Uterus (tissue), 4 donors: ENCODE measurements at places on chromosomes 3 and 15. TPM values are rescaled to one million over a fixed set of nuclear protein-coding genes. Genes with fewer than 3 reads are reported as not detected.
A peak's percentile ranks its signal among the peaks of the same experiment; 100 is the strongest.

DNA sequence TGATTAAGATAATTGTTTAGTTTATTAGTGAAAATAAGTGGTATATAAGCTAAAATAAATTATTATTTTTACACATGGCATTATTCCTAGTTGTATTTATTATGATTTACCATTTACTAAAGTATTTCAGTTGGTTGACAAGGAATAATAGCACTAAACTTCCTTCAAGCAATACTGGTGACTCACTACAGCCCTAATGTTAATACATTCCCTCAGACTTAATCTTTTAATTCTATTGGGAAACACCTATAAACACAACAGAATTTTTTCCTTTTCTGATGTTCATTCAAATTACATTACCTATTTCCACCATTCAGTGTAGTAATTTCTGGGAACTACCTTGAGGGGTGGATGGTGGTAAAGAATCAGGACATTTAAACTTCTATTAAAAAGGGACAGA, 264.0 kb downstream of the TIGIT start:
- DNase-seq, result no peak
- no peak overlapping the region for H3K4me3 ChIP-seq
- H3K36me3 ChIP-seq, result no peaks in the 10 kb centered on the region
- H3K27ac ChIP-seq, result no peak overlapping the region
- H3K4me1 ChIP-seq, result peaks cover 9% of the 10 kb centered on the region

DNA sequence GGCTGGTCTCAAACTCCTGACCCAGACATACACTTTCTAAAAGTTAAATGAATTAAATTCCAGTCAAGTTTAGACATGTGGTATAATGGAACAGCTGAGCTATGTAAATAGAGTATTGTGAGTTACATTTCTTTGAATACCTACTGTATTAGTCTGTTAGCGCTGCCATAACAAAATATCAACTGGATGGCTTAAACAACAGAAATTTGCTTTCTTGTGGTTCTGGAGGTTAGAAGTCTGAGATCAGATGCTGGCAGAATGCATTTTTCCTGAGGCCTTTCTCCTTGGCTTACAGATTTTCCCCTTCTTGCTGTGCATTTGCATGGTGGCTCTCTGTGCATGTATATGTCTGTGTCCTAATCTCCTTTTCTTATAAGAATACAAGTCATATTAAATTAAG, 101.5 kb upstream of the TGFBR2 start:
- no peaks in the 10 kb centered on the region for H3K4me1 ChIP-seq
- H3K36me3 ChIP-seq, result no peaks in the 10 kb centered on the region
- no peaks in the 10 kb centered on the region for H3K27me3 ChIP-seq

DNA sequence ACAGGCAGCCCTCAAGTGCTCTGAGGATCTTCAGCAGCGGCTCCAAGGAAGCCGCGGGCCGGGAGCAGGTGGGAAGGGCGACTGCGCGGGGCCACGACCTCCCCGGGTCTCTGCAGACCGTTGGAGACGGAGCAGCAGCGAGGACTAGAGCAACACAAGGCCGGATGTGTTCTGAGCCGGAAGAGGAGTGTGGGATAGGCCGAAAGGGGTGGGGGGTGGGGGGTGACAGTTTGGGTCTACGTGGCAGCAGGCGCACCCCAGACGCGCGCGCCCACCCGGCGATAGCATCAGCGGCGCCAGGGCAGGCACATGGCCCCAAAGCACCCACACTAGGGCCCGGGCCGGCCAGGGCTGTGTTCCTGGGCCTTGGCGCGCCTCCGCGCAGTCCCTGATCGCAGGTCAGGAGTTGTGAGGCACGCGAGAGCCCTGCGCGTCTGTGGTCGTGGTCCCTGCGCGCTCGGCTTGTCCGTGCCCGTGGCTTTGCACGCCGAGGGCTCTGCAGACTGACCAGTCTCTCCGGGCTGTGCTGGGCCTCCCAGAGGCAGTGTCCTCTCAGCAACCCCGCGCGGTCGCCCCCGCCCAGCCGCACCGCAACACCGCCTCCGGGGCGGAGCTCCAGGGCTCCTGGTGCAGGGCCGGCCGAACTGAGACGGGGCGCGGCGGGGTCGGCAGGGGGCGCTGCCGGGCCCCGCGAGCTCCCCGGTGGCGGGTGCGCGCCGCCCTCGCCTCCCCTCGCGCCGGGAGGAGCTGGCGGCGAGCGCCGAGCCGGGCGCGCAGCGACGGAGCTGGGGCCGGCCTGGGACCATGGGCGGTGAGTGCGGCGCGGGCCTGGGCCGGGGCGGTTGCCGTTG, at the start of gene PXYLP1:
PXYLP1 (plus strand) TSS at position 725 of the 851 bp plus-strand sequence. CDS start 28,351 bp downstream, outside the sequence.
- H3K4me1 ChIP-seq, result no peaks in the 10 kb centered on the region
- H3K27ac ChIP-seq, result peak within 1 kb of the TSS; percentile 92
- H3K36me3 ChIP-seq, result no peaks in the 10 kb centered on the region
- H3K4me3 ChIP-seq, result peak within 1 kb of the TSS; percentile 68

GRCh38 chr15:42031198-42031915, 10.5 kb upstream of the PLA2G4E start:
- H3K4me1 ChIP-seq, result no peaks in the 10 kb centered on the region
- no peaks in the 10 kb centered on the region for H3K27me3 ChIP-seq
- H3K36me3 ChIP-seq, result no peaks in the 10 kb centered on the region
- no peak overlapping the region for H3K27ac ChIP-seq
- no peak for DNase-seq

The EPHB3 gene
- 70.2 TPM for total RNA-seq

DNA sequence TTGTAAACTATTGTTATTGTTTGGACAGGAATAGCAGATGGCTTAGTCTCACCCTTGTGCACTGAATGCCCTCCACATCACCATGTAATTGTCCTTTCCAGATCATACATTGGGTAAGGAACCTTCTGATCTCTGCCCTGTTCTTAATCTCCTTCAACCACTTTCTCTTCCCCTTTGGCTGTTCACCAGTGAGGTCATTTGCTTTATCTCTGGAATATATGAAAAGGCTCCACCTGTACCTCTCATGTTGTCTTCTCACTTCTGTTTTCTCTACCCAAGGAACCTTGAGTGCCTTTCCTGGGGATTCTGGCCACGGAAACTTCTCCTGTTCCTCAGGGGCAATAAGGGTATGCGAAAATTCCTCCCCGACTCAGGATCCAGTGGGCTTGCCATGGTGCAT, 28.5 kb downstream of the MCTP2 start:
- H3K27ac ChIP-seq, result no peak overlapping the region
- H3K36me3 ChIP-seq, result no peaks in the 10 kb centered on the region
- no peaks in the 10 kb centered on the region for H3K27me3 ChIP-seq
- DNase-seq, result no peak

DNA sequence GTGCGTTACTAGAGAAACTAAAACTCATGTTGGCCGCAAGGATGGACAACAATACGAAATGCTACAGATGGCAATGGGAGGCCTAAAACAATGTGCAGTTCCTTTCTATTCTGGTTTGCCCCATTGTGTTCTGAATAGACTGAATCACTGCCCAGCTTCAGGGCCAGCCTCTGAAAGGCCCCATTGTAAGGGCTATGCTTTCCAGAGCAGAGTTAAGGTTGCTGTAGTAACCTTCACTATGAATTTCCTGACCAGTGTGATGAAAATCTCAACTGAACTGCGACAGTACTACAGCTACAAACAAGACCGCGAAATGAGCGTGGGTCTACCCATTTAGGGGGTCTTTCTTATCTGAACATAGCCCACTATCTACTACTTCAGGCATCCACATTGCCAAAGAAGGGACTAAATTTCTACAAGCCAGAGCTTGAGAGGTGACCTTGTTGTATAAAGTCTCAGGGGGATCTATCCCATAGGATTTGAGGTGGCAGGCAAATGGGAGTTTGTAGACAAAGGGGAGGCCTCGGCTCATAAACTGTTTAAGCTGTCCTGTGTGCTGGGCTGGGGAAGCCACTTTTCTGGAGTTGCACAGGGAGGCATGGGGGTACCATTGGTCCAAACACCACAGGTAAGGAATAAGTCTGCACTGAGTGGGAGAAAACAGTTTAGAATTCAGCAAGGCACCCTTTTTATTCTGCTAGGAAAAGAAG, 80.1 kb downstream of the MYO1E start:
- H3K4me1 ChIP-seq, result peaks cover 8% of the 10 kb centered on the region
- H3K27me3 ChIP-seq, result no peaks in the 10 kb centered on the region
- no peak overlapping the region for H3K4me3 ChIP-seq

DNA sequence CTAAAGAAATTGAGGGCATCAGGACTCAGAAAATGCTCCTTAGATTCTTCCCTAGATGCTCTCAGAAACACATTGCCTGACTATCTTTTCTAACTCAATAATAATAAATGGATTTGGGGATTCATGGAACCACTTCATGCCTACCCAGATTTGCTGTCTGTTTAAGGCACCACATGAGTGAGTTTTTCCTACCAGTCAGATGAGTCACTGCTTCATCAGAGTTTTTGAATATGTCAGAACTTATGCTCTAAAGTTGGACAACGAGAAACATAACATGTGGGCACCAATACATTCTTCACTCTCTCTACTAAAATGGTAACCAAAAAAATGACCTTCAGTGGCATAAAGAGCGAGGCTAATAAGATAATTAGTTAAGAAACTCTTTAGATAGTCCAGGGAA, 1135.1 kb downstream of the TUSC7 start:
- no peak for DNase-seq
- no peak overlapping the region for H3K4me3 ChIP-seq
- no peaks in the 10 kb centered on the region for H3K36me3 ChIP-seq
- no peak overlapping the region for H3K27ac ChIP-seq
- no peaks in the 10 kb centered on the region for H3K4me1 ChIP-seq

The TERC gene
- 530 TPM for total RNA-seq

DNA sequence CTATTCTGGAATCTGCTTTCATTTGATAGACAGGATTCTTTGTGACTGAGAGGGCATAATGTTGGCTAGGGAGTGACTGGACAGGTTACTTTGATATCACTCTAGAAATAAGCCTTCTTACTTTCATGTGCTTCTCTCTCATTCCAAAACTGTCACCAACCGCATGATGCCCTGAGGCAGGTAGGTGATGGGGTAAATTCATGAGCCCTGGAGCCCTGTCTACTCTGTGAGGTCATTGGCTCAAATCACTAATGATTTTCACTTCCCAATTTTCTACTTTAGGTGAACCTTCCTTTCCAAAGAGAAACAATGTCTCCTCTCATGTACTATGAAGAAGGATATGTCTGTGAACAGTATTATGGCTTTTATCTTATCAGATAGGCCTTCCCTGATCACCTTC, 596.7 kb downstream of the TUSC7 start:
- no peak overlapping the region for H3K27ac ChIP-seq
- no peaks in the 10 kb centered on the region for H3K4me1 ChIP-seq
- H3K36me3 ChIP-seq, result no peaks in the 10 kb centered on the region
- no peaks in the 10 kb centered on the region for H3K27me3 ChIP-seq
- no peak for DNase-seq

The AADACL2 gene
- total RNA-seq, result not detected

DNA sequence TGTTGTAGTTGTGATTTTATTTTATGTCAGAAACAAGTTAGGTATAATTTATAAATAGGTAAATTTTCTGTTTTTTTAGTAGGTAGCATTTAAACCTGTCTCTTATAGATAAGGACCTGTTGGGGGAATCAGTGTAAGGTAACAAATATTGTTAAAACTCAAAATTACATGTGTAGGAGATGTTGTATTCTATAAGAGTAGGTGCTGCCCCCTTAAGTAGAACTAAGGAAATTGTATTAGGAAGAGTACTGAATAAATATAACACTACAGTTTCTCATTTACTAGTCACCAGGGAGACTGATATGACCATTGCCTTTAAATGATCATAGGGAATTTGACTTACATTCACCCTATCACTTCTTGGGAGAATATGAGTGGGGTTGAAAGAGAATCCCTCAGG, 31.2 kb downstream of the SLC25A36 start:
- no peak for DNase-seq
- H3K4me3 ChIP-seq, result no peak overlapping the region
- H3K4me1 ChIP-seq, result no peaks in the 10 kb centered on the region
- H3K27me3 ChIP-seq, result no peaks in the 10 kb centered on the region

- no peaks in the 10 kb centered on the region for H3K4me1 ChIP-seq
- no peaks in the 10 kb centered on the region for H3K27me3 ChIP-seq
- no peak overlapping the region for H3K4me3 ChIP-seq
- no peaks in the 10 kb centered on the region for H3K36me3 ChIP-seq
- DNase-seq, result no peak
- H3K27ac ChIP-seq, result no peak overlapping the region
Observed at GRCh38 chr3:13031621-13032020, 41.6 kb downstream of the IQSEC1 start.

The SLC2A2 gene
- not detected for total RNA-seq

GRCh38 chr3:45332493-45332892, 55.9 kb upstream of the LARS2 start:
- H3K36me3 ChIP-seq, result no peaks in the 10 kb centered on the region
- DNase-seq, result no peak
- no peak overlapping the region for H3K4me3 ChIP-seq

The FAM81A gene
- total RNA-seq, result not detected

The ILDR1 gene
- total RNA-seq, result not detected

DNA sequence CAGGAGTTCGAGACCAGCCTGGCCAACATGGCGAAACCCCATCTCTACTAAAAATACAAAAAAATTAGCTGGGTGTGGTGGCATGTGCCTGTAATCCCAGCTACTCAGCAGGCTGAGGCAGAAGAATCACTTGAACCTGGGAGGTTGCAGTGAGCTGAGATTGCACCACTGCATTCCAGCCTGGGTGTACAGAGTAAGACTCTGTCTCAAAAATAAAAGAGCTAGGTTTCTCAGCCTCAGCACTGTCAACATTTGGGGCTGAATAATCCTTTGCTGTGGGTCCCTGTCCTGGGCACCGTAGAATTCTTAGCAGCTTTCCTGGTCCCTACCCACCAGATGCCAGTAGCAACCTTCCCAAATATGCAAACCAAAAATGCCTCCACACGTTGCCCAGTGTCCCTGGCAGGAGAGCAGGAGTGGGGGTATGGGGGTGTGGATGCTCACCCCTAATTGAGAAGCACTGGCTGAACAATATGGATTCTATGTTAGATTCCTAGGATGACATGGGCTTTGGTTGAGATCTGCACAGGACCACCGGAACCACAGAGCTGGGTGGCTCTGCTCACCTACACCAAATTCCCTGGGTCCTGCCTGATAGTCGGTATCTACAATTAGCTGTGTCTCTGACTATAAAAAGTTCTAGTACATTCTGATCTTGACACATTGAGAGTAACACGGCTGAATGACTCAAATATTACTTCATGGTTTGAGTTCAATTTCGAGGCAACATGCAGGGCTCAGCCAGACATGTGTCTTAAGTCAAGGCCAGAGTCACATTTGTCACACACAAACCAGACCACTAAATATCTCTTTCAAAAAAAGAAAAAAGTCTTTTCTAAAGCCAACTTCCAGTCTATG, 577.0 kb upstream of the MDFIC2 start:
- no peak overlapping the region for H3K27ac ChIP-seq
- no peaks in the 10 kb centered on the region for H3K4me1 ChIP-seq
- no peak overlapping the region for H3K4me3 ChIP-seq
- H3K36me3 ChIP-seq, result no peaks in the 10 kb centered on the region
- no peak for DNase-seq
- H3K27me3 ChIP-seq, result no peaks in the 10 kb centered on the region

GRCh38 chr3:152236716-152237115, 32.0 kb upstream of the MBNL1 start:
- H3K4me3 ChIP-seq, result no peak overlapping the region
- H3K27ac ChIP-seq, result no peak overlapping the region
- DNase-seq, result no peak
- peaks cover 2% of the 10 kb centered on the region for H3K36me3 ChIP-seq
- no peaks in the 10 kb centered on the region for H3K27me3 ChIP-seq
